ENCODE measurements at places on chromosomes 13 and 19. TPM values are rescaled to one million over a fixed set of nuclear protein-coding genes. Genes with fewer than 3 reads are reported as not detected.

Gene ANGPTL4
- 82.3 TPM for total RNA-seq

Gene MBD3L5
- total RNA-seq, result not detected

DNA sequence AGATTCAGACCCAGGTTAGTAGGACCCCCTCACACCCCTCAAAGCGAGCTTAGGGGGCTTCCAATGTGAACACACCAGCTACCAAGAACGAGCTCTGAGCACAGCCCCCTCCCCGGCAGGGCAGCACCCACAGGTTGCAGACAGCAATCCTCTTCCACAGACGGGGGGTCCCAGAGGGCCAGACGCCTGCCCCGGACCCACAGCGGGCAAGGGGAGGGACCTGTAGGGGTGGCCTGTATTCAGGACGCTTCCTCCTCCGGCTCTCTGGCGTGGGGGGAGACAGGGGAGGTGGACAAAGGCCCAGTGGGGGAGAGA is 4.8 kb downstream of the TTYH1 start:
- DNase-seq, result no peak

- DNase-seq, result no peak
These were observed 4.8 kb downstream of the PPP6R1 start for GRCh38 chr19:55253842-55254624.

GRCh38 chr13:110856942-110857835 is 57.7 kb downstream of the ANKRD10 start:
- DNase-seq, result no peak

All from LHCN-M2 (cell line).